ENCODE measurements at places on chromosomes 4 and X.

GRCh38 chr4:80049402-80049801 lies 23.6 kb downstream of the ANTXR2 start:
- H3K27me3 ChIP-seq = no peaks in the 10 kb centered on the region
- no peak overlapping the region for H3K4me3 ChIP-seq
- no peak for DNase-seq
- no peaks in the 10 kb centered on the region for H3K36me3 ChIP-seq

- no peak overlapping the region for H3K4me3 ChIP-seq
- H3K27me3 ChIP-seq = no peaks in the 10 kb centered on the region
- H3K36me3 ChIP-seq = no peaks in the 10 kb centered on the region
- H3K4me1 ChIP-seq = no peaks in the 10 kb centered on the region
- no peak for DNase-seq
Observed at GRCh38 chrX:69062493-69062892, 102.8 kb downstream of the PJA1 start.

GRCh38 chr4:183831683-183832082 lies 73.4 kb upstream of the STOX2 start:
- no peak for DNase-seq
- no peak overlapping the region for H3K4me3 ChIP-seq
- H3K4me1 ChIP-seq = no peaks in the 10 kb centered on the region
- no peak overlapping the region for H3K27ac ChIP-seq
- no peaks in the 10 kb centered on the region for H3K36me3 ChIP-seq

GRCh38 chr4:7434766-7435150 lies at the start of gene PSAPL1:
TSS of gene PSAPL1 (minus strand) at chr4:7434930. CDS start at chr4:7434879, 51 bp downstream.
- H3K27me3 ChIP-seq = no peaks in the 10 kb centered on the region
- no peak within 1 kb of the TSS for H3K27ac ChIP-seq
- no peak for DNase-seq
- H3K4me3 ChIP-seq = no peak within 1 kb of the TSS
- no peaks in the 10 kb centered on the region for H3K4me1 ChIP-seq
- no peaks in the 10 kb centered on the region for H3K36me3 ChIP-seq
